Cerebellar nuclear complex (tissue), 1 donor: ENCODE measurements at places on chromosomes 16 and 17.

DNA sequence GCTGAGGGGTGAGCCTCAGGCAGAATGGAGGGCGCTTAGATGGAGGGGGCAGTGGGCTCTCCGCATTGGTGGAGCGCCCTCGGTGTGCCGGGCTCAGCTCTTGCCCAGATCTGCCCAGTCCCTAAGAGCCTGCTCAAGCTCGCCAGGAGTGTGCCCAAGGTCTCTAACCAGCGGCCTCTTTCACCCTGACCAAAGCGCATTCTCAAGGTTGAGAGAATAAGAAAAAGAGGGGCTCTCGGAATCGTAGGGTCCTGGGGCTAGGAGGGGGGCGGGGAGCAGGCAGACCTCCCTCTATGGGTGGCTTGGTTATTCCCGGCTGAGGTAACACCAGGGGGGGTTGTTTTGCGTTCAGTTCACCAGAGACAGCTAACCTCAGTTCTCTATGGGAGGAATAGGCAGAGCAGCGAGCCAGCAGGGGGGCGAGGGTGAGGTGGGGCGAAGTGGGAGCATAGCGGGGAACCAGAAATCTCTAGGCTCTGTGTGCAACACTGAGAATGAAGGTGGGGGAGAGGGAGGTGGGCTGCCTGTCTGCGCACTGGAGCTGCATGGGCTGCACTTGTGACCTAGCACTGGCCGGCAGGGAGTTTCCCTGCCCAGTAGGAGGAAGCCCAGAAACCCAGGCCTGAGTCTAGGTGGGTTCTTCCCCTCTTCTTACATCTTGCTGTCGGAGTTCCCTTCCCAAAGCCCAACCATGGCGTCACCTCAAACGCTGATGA, 3.0 kb downstream of the TMEM132E start:
- no peak for DNase-seq

GRCh38 chr16:74304164-74304834, 7.7 kb downstream of the PSMD7 start:
- no peak for DNase-seq

- no peak for DNase-seq
These were observed 246.6 kb upstream of the RPL38 start for GRCh38 chr17:73956595-73957465.

DNA sequence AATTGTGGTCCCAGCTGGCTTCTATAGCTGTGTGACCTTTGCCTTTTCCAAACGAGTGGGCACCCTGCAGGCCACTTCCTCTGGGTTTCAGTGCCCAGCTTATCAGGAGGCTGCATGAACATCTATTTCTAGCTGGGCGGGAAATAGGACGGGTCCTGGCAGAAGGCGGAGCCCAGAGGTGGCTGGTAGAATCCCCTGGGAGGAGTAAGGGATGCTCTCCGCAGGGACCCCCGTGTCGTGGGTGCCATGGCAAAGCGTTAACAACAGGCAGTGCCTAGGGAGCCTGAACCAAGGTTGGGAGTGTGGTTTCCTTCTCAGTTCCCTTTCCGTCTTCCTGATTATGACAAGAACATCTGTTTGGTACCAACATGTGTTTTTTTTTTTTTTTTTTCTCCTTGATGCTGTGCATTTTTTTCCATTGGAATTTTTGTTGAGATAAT, 58.2 kb downstream of the PLCG2 start:
- no peak for DNase-seq

GRCh38 chr16:48128769-48129168, 27.0 kb downstream of the ABCC12 start:
- DNase-seq: no peak
